ENCODE measurements at places on chromosomes 11 and 22.

GRCh38 chr11:61827571-61828378 is at the start of gene FADS2:
Gene FADS2, plus strand, starts transcription at chr11:61828300. Its CDS starts 91 bp downstream, at chr11:61828391.
- peak; percentile 62 for DNase-seq

DNA sequence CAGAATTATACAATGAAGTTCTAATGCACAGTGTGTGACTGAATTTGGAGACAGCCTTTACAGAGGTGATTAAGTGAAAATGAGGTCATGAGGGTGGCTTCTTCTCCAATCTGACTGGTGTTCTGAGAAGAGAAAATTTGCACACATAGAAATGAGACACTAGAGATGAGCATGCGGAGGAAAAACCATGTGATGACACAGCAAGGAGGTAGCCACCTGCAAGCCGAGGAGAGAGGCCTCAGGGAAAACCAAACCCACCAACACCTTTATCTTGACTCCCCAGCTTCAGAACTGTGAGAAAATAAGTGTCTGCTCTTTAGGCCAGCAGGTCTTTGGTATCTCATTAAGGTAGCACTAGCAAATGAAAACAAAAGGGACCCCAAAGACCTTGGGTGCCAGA is 93.2 kb downstream of the GGTLC2 start:
- DNase-seq, result no peak

DNA sequence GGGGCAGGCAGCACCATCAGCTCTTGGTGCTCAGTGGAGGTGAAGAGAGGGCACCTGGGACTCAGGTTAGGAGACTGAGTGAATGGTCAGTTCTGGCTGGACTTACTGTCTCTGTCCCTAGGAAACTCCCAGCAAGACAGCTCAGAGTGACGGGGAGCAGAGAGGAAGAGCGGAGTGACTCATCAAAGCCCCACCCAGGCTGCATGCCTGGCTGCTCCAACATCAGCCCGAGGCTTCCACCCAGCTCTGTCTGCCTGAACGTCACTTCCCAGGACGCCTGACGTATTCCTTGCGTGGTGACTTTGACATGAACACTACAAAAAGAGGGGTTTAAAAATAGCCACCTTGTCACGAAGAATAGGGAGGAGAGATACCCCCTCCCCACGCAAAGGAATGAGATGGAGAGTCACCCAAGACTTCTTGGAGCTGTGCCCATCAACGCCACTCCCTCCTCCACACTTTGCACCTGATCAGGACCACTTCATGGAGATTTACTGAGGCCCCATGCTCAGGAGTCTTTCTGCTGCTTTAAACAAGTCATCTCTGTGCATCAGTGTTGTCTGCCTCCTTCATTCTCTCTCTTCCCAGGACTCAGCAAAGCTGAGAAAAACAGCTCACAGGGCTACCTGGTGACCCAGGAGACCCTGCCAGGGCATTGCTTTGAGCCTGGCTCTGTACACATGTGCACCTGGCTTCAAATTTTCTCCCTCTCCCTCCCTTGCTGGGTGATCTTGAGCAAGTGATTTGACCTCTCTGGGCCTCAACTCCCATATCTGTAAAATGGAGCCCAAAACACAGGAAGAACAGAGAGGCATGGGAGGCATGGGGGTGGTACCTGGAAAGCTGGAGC is 83.1 kb downstream of the MN1 start:
- no peak for DNase-seq

GRCh38 chr11:92979176-92979575 is 9.7 kb downstream of the MTNR1B start:
- DNase-seq, result no peak

DNA sequence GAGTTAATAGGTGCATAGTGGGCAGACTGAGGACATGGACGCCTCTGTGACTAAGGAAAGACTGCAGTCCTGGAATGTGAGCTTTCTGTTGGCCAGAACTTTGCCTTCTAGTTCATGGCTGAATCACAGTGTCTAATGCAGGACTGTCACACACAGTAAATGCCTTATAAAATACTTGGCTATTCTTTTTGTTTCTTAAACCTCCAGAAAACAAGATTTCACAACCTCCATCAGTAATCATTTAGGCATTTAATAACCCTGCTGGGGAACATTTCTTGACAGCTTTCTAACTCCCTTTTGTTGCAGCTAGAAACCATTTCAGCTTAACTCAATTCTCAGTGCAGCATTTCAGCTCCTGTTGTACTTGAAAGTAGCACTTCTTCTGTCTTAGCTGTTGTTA is 335.8 kb upstream of the DDI1 start:
- no peak for DNase-seq

DNA sequence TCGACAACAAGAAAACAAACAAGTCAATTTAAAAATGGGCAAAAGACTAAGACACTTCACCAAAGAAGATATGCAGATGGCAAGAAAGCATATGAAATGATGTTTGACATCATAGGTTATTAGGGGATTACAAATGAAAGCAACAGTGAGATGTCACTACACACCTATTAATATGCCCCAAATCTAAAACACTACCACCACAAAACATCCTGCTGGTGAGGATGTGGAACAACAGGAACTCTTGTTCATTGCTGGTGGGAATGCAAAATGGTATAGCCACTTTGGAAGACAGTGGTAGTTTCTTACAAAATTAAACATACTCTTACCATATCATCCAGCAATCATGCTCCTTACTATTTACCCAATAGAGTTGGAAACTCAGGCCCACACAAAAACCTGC is 29.0 kb downstream of the PRRG4 start:
- no peak for DNase-seq

DNA sequence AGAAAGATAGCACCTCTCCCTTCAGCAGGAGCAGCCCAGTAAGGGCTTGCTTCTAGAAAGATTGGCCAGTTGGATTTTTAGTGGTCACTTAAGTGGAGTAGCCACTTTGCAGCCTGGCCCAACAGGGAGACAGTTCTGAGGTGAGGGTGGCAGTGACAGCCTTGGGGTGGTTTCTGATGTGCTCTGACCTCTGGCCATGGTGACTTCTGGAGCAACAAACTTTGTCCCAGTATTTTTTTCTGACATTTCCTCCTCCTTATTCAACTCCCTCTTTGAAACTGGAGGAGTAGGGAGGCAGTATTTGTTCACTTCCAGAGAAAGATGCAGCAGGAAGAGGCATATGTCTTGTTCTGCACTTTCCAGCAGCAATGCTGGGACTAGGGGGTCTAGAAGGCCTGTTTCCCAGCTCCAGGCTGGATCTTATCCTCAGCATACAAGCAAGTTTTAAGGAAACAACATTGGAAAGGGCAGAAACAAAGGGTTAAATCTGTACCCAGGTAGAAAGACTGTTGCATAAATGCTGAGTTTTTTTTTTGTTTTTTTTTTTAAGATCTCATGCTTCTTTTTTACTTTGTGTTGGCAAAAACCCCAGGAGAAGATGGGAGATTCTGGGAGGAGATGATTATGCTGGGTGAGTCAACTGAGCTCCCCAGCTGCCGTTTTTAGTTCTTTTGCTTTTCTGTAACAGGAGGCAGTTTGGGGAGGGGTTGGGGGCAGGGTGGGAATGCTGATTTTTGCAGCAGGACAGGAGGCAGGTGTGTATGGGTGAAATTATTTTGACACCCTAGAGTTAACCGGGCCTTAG is 37.2 kb downstream of the RCOR2 start:
- DNase-seq, result no peak

- DNase-seq, result no peak
Observed at GRCh38 chr11:61954851-61955421, 4.8 kb downstream of the BEST1 start.

DNA sequence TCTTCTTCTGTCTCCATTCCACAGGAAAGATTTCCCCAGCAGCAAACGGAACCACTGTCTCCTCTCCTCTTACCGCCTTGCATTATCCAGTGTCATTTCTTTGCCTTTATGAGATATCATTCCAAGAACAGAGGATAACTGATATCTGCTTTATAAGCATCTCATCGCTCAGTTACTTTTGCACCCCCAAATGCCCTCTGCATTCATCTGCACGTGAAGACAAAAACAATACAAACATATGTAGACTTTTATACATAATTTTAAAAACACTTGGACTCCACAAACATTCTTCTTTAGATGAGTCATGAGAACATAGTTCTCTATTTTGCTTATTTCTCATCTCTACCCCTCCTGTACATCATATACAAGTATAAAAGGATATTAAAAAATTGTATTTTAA is 512 bp upstream of the OR51T1 start:
- DNase-seq, result no peak

DNA sequence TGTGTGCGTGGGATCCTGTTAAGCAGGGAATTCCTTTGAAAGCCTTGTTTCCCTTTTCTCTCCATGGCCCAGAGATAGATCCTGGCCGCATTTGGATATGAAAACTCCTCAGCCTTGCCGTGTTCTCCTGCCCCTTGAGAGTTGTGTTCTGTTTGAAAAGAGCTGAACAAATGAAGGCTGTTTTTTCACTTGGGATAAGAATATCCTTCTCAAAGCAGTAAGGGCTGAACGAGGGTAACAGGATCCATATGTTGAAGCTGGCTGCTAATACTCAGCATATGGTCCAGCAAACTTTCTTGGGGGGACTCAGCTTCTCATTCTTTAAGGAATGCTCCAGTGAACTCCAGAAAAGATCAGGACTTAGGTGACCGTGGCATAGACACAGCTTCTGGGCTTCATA is 114.5 kb upstream of the TTC12 start:
- DNase-seq, result no peak

- no peak for DNase-seq
Observed at GRCh38 chr11:61727401-61727811, 25.0 kb upstream of the MYRF start.

DNA sequence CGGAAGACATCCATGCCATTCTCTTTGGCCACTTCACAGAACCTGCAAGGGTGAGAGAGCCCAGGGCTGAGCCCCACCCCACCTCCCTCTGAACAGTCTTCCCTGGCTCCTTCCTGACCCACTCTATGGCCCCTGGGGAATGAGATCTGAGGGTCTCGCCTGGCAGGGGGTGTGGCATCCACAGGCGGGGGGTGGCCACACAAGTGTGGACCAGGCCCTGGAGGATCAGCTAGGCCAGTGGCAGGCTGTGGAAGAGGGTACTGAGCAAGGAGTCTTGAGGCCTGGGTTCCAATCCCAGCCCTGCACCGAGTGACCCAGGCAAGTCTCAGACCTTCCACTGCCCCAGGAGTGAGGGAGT is 5.6 kb upstream of the LRFN4 start:
- DNase-seq, result no peak

DNA sequence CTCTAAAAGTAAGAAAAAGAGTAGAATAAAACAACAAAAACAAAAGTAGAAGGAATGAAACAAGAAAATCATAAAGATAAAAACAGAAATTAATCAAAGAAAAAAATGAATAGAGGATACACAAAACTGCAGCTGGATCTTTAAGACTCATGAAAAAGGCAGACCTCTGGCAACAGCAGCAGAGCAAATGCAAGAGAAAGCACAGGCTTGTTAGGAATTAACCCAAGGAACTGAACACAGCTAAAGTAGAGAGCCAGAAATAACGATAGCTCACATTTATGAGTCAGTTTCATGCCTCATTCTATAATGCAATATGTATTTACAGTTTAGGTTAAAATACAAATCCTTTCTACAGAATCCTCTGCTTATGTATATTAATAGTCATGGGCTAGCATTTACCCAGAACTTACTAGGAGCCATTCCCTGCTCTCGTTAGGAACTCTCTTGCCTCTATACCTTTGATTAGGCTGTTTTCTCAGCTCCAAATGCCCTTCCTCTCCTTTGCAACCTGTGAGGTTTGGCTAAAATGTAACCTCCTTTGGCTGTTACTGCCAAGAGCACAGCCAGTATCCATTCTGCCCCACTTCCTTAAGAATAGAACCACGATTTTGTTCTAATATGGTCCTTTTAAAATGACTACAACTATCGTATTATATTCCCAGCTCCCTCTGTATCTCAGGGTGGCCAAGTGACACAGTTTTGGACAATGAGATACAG is 38.3 kb upstream of the NFAM1 start:
- DNase-seq, result no peak

DNA sequence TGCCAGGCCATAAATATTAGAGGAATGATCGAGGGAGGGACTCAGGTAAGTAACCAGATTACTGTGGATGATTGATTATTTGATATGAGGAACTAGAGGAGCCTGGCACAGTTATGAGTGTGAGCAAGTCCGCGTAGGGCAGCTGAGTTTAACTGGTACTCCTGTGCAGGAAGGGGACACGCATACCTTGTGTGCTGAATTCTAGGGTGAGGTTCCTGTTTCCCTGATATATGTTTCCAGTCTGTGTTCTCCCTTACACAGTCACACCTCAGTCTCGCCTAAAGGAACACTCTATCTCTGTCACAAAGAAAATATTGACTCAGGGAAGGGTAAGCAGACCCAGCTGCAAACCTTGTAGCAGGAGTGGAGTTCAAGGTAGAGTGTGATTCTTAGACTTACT is 17.4 kb downstream of the SGSM3 start:
- no peak for DNase-seq

DNA sequence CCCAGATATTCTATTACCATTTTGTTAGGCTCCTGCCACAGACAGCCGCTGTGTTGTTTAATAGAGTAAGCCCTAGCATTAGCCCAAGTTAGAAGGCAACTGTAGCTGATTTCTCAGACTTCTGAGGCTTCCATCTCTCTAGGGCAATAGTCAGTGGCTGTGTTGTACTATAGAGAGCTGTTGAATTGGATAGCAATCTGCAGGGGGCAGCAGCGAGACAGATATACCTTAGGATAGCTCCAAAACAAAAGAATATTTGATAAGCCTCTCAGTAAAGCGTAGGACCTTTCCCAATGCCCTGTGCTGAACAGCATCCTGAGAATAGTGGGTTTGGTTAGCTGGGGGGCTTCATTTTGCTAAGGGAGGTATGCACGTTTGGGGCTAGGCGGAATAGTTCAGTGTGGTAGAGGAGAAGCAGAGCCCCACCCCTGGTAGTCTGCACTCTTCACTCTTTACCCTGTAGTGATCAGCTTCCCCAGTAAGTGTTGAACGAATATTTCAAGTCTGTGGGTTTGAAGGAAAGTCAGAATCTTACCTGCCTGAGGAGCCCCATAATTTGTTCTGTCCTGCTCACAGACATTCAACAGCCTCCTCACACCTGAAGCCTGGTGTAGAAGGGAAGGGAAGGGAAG is 515.1 kb downstream of the INSC start:
- DNase-seq, result no peak

DNA sequence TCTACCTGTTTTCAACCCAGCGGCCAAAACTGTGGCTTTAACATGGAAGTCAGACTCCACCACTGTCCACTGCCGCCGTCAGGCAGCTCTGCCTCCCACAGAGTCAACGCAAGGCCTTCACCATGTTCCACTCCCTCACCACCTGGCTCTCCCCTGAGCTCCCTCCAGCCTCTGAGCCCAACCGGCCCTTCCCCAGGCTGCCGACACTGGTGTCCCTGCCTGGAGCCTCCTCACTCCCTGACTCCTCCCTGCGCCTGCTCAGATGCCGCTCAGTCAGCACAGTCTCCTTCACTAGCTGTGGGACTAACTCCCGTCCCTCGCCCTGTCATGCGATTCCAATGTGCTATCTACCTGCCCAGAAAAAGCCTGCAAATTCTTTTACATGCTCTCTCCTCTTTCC is 16.3 kb downstream of the SULT4A1 start:
- no peak for DNase-seq

GRCh38 chr22:37192204-37192603 is 4.2 kb upstream of the C1QTNF6 start:
- no peak for DNase-seq

GRCh38 chr11:119092880-119093842 is 8.5 kb downstream of the HMBS start:
- DNase-seq, result no peak

- DNase-seq, result no peak
Observed at GRCh38 chr11:131629925-131630540, 259.6 kb downstream of the NTM start.

- DNase-seq, result no peak
Observed at GRCh38 chr11:47464483-47464882, 15.5 kb upstream of the RAPSN start.

- DNase-seq, result no peak
Observed at GRCh38 chr11:10495464-10495786, 40.4 kb downstream of the AMPD3 start.

Data from activated naive CD4-positive, alpha-beta T cell treated with anti-CD3 and anti-CD28 coated beads, Interleukin-2, amount 50 U/mL, for 16 hours (primary cell).